CD4-positive, alpha-beta T cell treated with Interleukin-17A for 4 hours (primary cell): ENCODE measurements at places on chromosomes 5 and 9.

GRCh38 chr9:135939351-135940265, 21.6 kb downstream of the UBAC1 start:
- peak; percentile 20 for DNase-seq

GRCh38 chr9:106675780-106676179, 187.2 kb upstream of the ZNF462 start:
- no peak for DNase-seq

DNA sequence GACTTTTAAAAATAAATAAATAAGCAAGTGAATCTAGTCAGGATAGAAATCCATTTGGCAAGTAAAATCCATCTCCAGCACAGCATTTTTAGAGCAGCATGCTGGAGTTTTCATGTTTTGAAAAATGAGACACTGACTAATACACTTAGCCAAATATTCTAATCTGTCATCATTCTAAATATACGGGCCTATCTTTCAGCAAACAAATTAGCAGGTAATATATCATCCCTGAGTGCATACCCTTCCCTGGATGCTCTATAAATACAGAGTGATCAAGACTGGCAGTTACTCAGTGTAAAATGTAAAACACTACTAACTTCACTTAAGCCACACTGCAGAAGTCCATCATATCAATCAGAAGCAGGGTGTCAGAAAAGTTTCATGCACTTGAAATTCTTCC, 58.4 kb downstream of the MLLT3 start:
- no peak for DNase-seq

GRCh38 chr5:167821151-167821550, 470.3 kb upstream of the WWC1 start:
- no peak for DNase-seq

DNA sequence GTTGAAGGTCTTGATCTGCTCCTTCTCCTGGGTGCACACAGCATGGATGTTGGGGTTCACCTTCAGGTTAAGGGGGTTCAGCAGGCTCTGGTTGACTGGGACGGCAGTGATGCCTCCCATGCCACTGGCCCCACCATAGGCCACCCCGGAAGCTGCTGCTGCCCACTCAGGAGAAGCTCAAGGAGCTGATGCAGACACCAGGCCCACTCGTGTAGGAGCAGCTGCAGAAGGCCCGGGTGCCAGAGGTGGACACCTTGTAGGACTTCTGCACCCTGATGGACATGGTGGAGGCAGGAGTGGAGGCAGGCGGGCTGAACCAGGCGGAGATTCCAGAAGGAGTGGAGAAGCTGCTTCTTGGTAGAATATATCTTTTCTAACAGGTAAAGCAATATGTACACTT, 171.2 kb downstream of the PPP2R2B start:
- no peak for DNase-seq

- DNase-seq, result no peak
Measured at GRCh38 chr5:10457682-10458574, 16.2 kb downstream of the ROPN1L start.

DNA sequence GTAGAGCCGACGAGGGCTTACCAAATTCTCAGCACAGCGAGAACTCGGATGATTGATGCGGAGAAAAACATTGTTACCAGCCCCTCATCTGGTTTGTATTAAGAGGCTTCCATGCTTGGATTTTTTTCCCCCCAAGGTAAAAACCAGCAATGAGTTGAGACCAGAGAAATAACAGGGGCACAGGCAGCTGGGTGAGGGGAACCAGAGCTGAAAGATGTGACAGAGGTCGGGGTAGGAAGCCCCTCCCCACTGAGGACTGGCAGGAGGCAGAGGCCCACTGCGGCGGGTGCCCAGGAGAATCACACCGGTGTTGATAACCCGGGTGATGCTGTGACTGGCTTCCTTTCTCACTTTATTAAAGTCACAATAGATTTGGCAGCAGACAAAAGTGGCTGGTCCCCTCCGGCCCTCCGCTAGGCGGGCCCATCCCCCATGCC, 116.5 kb upstream of the PHYKPL start:
- no peak for DNase-seq

- no peak for DNase-seq
Measured at GRCh38 chr9:114324492-114324891, 1.6 kb downstream of the ORM1 start.

DNA sequence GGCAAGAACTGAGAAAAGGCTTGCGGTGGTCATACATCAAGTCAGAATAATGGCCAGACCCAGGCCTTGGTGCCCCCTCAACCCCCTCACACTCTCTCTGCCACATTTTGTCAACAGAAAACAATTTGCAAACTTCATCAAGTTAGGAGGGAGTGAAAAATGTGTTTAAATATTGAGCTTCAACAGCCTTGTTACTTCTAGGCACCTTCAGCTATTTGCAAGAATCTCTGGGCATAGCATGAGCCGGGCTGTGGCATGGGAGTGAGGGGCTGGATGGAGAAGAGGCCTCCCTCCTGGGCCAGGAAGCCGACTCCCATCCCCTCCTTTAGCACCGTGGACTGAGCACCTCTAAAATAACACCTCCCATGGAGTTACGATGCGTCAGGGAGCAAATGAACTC, 52.2 kb upstream of the GRHPR start:
- DNase-seq, result no peak

DNA sequence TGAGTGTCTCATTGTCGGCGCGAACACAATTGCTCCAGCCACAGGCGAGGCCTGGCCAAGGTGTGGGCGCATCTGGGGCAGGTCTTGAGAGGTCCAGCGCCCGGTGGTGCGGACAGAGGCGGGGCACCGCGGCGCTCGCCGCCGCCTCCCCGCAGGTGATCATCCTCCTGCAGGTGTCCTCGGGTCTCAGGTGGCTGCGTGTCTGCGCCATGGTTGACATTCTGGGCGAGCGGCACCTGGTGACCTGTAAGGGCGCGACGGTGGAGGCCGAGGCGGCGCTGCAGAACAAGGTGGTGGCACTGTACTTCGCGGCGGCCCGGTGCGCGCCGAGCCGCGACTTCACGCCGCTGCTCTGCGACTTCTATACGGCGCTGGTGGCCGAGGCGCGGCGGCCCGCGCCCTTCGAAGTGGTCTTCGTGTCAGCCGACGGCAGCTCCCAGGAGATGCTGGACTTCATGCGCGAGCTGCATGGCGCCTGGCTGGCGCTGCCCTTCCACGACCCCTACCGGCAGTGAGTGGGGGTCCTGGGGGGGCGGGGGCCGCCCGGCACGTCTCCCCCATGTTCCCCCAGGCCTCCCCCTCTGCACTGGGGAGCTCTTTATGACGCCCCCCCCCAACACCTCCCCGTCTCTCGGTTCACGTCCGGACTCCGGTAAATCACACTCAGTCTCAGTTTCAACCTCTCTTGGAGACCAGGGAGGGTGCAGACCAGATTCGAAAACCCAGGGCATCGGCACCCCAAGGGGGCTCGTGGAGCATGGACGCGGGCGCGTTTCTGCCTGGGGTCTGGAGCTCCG, 446 bp downstream of the NXNL2 start:
- peak; percentile 24 for DNase-seq

DNA sequence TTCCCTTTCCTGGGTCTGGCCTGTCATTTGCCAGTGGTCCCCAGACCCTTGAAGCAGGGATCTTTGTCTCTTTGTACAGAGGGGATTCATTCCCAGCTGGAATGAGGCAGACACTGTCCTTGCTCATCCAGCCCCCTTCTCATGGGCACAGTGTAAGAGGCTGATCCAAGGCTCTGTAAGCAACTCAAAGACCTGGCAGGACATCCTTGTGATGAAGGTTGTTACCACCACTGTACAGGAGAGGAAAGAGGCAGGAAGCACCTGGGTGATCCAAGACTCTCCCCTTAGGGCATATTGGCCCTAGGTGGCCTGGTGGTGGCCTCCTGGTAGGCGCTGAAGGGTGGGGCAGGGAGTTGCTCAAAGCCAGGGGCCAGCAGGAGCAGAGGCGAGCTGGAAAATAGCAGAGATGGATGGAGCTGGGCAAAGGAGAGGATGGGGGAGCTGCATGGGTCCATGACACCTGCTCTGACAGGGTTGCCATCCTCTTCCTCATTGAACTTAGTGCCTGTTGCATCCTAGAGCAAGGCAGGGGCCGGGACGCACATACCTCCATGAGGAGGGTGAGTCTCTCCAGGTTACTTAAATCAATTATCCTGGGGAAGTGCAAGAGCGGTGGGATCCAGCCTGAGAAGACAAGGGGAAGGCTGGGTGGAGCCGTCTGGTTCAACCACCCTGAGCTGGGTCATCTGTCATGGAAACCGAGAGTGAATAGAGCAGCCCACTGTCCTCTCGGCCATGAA, 9.8 kb upstream of the GADD45G start:
- DNase-seq, result no peak

- DNase-seq, result peak; percentile 52
Measured at GRCh38 chr5:150486402-150487198, 21.3 kb upstream of the NDST1 start.

DNA sequence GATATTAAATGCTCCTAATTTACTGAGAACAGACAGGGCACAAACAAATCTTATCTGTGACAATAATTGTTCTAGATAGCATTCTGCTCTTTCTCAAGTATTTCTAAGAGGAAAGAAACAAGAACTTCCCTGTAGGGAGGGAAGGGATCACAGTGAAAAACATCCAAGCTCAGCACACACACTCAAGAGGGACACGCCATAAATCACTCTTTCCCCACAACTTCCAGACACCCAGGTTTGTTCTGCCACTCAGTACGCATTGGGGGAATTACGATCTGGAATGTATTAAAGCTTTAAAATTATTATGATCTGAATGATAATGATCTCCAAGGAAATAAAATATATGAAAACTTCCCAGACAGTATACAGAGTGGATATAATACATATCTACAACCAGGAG, 221.4 kb downstream of the GNA14 start:
- DNase-seq, result no peak

DNA sequence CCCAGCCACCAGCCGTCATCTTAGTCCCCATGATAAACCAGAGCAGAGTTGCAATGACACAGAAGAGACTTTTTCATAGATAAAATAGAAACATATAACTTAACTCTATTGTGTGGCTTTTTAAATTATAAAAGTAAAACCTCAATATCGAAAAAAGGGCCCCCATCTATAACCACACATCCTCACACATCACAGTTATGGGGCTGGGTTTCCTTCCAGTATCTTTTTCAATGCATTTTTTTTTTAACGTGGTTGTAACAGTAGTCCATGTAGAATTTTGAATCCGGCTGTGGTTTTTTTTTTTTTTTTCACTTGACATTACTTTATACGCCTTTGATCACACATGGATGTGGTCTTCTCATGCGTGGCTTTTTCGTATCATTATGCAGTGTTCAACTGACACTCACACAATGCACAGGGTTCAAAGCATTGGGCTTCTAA, 77.4 kb downstream of the CFAP77 start:
- peak; percentile 10 for DNase-seq

DNA sequence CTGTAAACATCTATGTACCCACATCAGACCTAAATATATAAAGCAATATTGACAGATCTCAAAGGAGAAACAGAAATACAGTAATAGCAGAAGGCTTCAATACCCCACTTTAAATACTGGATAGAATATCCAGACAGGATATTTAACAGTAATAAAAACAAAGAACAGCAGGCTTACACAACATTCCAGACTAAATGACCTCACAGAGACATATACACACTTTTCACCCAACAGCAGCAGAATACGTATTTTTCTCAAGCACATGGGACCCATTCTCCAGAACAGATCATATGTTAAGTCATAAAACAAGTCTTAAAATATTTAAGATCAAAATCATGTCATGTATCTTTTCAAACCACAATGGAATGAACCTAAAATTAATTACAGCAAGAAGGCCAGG, 76.8 kb downstream of the CAMSAP1 start:
- no peak for DNase-seq

- DNase-seq, result no peak
Measured at GRCh38 chr9:28782630-28783029, 1209.3 kb upstream of the C9orf72 start.

- DNase-seq, result peak; percentile 84
Measured at GRCh38 chr9:89497978-89498851, at the start of gene SEMA4D. Gene SEMA4D, minus strand, starts transcription at chr9:89498113. Its CDS starts 92,657 bp downstream, at chr9:89405456.

- no peak for DNase-seq
Measured at GRCh38 chr5:54630738-54631359, 113.3 kb downstream of the SNX18 start.

DNA sequence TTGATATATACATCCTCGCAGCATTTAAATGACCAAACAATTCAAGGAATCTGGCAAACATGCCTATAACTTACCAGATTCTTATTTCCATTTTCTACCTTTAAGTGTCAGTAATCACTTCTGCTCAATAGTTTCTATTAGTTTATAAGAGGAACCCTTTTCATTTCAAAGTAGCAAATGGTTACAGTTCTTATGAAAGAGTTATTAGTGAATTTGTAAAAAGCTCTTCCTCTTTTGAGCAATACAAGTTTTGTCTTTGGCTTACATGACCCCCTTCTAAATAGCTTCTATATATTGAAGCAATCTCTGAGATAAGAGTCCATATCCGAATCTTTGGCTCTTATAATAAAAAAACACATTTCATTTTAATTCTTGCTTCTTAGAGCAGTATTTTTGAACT, 42.0 kb downstream of the ELL2 start:
- no peak for DNase-seq

GRCh38 chr5:151682240-151682639, 4.5 kb downstream of the SPARC start:
- DNase-seq, result no peak

GRCh38 chr5:127369796-127370195, 79.2 kb downstream of the MEGF10 start:
- DNase-seq, result no peak
